Endodermal cell (in vitro differentiated cells): ENCODE measurements at places on chromosomes 7 and 10.

DNA sequence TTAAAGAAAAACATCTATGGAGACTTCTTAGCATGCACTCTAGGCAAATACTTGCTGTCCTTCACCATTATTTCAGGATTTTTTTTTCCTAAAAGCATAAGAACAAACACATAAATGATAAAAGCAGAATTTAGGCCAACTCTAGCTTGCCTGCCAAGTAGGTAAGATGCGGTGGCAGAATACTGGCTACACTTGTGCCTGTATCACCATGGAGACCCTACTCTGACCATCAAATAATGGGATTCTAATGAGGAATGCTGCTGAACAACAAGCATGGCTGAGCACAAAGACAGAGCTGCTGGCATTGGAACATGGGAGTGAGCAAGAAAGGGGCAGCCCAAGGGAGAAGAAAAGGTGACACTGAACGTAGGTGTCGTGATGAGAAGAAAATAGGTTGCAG is 18.5 kb upstream of the TAS2R40 start:
- no peak overlapping the region for H3K4me3 ChIP-seq
- no peaks in the 10 kb centered on the region for H3K27me3 ChIP-seq
- no peak for DNase-seq
- H3K27ac ChIP-seq = no peak overlapping the region

GRCh38 chr7:493661-494251 is 25.9 kb downstream of the PDGFA start:
- DNase-seq = no peak
- H3K4me1 ChIP-seq = peaks cover 3% of the 10 kb centered on the region
- H3K36me3 ChIP-seq = no peaks in the 10 kb centered on the region
- no peak overlapping the region for H3K4me3 ChIP-seq
- H3K27ac ChIP-seq = no peak overlapping the region

DNA sequence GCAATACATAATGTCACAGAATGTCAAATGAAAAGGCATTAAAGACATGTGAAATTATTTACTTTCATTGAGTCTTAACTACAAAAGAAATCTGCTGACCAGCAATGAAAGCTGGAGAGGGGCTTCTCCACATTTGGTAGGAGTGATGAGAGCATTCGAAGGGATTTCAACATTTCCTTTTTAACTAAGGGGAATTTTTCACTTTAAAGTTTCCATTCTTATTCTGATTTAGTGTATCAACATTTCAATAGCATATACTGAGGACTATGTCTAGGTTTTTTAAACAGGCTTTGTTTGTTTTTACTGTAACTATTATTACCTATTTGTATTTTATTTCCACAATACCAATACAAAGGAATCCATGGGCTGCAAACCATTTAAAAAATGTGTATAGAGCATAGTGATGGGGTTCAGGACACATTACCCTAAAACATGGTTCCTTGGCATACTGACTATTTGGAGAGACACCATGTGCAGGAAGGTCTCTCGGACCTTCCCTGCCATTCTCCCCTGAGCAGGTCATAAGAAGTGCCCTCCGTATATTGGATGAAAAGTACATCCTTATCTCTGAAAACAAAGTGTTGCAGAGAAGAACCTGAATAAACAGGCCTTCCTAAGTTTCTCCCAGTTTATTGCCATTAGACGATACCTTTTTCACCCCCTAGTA is 278.7 kb downstream of the DOCK4 start:
- no peak overlapping the region for H3K4me3 ChIP-seq
- no peak overlapping the region for H3K27ac ChIP-seq
- no peaks in the 10 kb centered on the region for H3K36me3 ChIP-seq
- H3K4me1 ChIP-seq = peaks cover 2% of the 10 kb centered on the region

GRCh38 chr7:82694022-82694421 is 250.4 kb upstream of the CACNA2D1 start:
- H3K27ac ChIP-seq = no peak overlapping the region
- H3K27me3 ChIP-seq = no peaks in the 10 kb centered on the region
- DNase-seq = no peak
- no peak overlapping the region for H3K4me3 ChIP-seq
- H3K36me3 ChIP-seq = no peaks in the 10 kb centered on the region

GRCh38 chr7:111942450-111943081 is 263.6 kb downstream of the DOCK4 start:
- DNase-seq = peak; percentile 50
- no peaks in the 10 kb centered on the region for H3K4me1 ChIP-seq
- H3K27ac ChIP-seq = no peak overlapping the region

DNA sequence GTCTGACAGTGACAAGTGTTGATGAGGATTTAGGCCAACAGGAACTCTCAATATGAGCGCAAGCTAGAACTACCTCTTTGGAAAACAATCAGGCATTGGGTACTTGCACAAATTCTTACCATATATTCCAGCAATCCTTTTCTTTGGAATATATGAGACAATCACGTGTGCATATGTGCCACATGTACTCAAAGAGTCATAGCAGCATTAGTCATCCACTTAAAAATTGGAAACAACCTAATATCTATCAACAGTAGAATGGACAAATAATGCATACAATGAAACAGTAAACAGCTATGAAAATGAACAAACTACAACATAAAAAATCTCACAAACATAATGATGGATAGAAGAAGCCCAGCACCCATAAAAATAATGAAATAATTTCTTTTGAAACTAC is 179.7 kb downstream of the GLI3 start:
- H3K4me3 ChIP-seq = no peak overlapping the region
- DNase-seq = no peak
- H3K27ac ChIP-seq = no peak overlapping the region
- H3K36me3 ChIP-seq = no peaks in the 10 kb centered on the region
- no peaks in the 10 kb centered on the region for H3K4me1 ChIP-seq

DNA sequence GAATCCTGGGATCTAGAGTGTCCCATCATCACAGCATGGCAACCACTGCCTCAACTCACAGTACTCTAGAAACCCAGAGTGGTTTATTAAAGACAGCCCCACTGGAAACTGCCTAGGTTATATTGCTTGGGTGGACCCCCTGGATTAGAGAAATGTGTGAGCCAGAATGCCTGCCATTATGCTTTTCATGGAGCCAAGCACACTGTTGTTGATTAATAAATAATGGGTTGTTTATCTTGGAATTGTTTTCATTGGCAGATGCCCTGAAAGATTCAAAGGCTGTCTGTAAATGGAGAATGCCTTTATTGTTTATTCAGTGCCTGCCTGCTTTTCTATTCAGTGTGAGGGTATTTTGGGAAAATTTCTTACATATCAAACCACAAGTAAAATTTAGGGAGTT is 52.1 kb downstream of the GNAI1 start:
- H3K36me3 ChIP-seq = no peaks in the 10 kb centered on the region
- no peaks in the 10 kb centered on the region for H3K4me1 ChIP-seq
- DNase-seq = no peak

DNA sequence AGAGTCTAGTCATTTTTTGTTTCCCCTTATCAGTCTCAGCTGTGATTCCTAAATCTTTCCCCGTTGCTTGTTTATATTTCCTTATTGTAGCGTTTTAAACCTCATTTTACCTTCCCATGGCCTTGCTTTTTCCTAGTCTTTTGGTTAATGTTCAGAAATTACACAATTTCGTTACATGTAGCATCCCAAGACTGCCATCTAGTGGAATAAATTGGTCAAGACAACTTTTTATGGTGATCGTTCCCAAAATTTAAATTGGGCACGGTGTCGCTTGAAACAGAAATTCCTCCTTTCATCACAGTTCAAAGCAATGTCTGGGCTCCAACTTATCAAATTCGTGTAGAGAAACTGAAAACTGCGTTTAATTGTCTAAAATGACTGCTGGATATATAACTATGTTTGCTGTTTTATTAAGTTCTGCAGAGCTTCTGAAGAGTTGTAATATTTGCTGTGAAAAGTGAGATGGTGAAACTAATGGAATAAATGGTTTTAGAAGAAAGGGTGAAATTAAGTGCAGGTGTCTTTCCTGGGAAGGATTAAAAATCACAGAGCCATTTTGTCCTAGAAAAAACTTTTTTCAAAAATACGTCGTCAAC is 370.2 kb downstream of the PHF14 start:
- no peaks in the 10 kb centered on the region for H3K36me3 ChIP-seq
- no peak overlapping the region for H3K4me3 ChIP-seq
- H3K27ac ChIP-seq = no peak overlapping the region
- no peak for DNase-seq

DNA sequence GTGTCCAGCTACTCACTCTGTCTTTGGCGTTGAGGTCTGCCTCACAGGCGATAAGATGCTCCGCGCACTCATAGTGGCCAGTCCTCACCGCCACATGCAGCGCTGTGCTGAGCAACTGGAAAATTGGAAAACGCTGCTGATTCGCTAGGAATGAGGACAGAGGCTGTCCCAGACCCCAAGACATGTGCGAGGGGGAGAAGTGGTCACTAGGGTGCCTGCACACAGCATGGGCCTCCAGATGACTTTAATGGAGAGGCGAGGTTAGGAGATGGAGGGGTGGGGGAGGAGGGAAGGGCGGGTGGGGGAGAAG is 5.2 kb downstream of the ANKRD1 start:
- peaks cover 75% of the 10 kb centered on the region for H3K36me3 ChIP-seq
- no peak overlapping the region for H3K27ac ChIP-seq
- DNase-seq = no peak
- no peak overlapping the region for H3K4me3 ChIP-seq

GRCh38 chr7:102147008-102147407 is 139.7 kb upstream of the SH2B2 start:
- no peak overlapping the region for H3K4me3 ChIP-seq
- no peak overlapping the region for H3K27ac ChIP-seq
- no peak for DNase-seq

GRCh38 chr7:106165337-106165736 is 53.2 kb upstream of the SYPL1 start:
- H3K4me3 ChIP-seq = no peak overlapping the region
- H3K36me3 ChIP-seq = no peaks in the 10 kb centered on the region
- no peaks in the 10 kb centered on the region for H3K27me3 ChIP-seq
- no peak overlapping the region for H3K27ac ChIP-seq
- no peak for DNase-seq

- H3K4me3 ChIP-seq = no peak overlapping the region
- H3K27me3 ChIP-seq = no peaks in the 10 kb centered on the region
Observed at GRCh38 chr7:68977385-68978055, 620.8 kb upstream of the AUTS2 start.

GRCh38 chr10:71069909-71070666 is 142.3 kb upstream of the UNC5B start:
- no peak overlapping the region for H3K4me3 ChIP-seq
- no peaks in the 10 kb centered on the region for H3K4me1 ChIP-seq
- H3K27ac ChIP-seq = no peak overlapping the region
- no peak for DNase-seq
- no peaks in the 10 kb centered on the region for H3K36me3 ChIP-seq

DNA sequence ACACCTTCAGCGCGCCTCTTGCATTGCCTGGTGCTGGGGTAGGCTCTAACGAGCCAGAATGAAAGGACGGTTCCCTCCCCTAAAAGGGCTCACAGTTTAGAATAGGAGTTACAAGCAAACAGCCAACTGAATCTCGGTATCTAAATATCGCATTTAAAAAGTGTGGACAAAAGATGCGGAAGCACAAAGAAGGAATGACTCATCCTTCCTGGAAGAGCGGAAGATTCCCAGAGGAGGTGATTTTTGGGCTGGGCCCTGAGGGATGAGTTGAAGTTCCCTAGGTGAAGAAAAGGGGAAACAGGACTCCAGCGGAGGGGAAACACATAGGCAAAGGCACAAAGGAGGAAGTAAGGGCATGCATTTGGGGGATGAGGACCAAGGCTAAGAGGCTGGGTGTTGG is 29.9 kb downstream of the SRRM3 start:
- no peaks in the 10 kb centered on the region for H3K36me3 ChIP-seq
- no peak overlapping the region for H3K27ac ChIP-seq
- H3K27me3 ChIP-seq = no peaks in the 10 kb centered on the region
- no peak for DNase-seq

GRCh38 chr10:110863361-110863760 is 8.4 kb upstream of the PDCD4 start:
- no peaks in the 10 kb centered on the region for H3K27me3 ChIP-seq
- H3K4me3 ChIP-seq = no peak overlapping the region
- H3K36me3 ChIP-seq = no peaks in the 10 kb centered on the region
- H3K27ac ChIP-seq = no peak overlapping the region
- peaks cover 14% of the 10 kb centered on the region for H3K4me1 ChIP-seq

DNA sequence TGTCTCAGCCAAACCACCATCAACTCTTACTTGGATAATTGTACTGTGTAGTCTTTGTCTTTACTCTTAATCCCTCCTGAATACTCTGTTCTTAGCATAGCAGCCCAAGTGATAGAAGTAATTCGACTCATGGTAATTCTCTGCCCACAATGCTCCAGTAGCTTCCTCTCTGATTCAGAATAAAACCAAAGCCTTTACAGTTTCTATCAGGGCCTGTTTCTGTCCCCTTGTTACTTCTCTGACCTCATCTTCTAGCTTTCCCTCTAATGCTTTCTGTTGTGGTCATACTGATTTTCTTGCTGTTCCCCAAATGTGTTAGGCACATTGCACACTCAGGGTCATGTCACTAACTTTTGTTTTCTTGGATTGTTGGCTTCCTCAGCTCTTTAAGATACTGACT is 8.0 kb downstream of the ZNF518A start:
- no peak overlapping the region for H3K27ac ChIP-seq
- no peaks in the 10 kb centered on the region for H3K27me3 ChIP-seq
- no peak overlapping the region for H3K4me3 ChIP-seq
- no peaks in the 10 kb centered on the region for H3K4me1 ChIP-seq
- H3K36me3 ChIP-seq = peaks cover 80% of the 10 kb centered on the region
- DNase-seq = no peak

GRCh38 chr10:8013006-8013405 is 41.5 kb upstream of the GATA3 start:
- DNase-seq = no peak
- no peak overlapping the region for H3K4me3 ChIP-seq
- peaks cover 12% of the 10 kb centered on the region for H3K36me3 ChIP-seq
- H3K27ac ChIP-seq = no peak overlapping the region

GRCh38 chr10:33224251-33224965 is 110.1 kb downstream of the NRP1 start:
- DNase-seq = no peak
- peaks cover 22% of the 10 kb centered on the region for H3K4me1 ChIP-seq
- peaks cover 74% of the 10 kb centered on the region for H3K36me3 ChIP-seq
- no peaks in the 10 kb centered on the region for H3K27me3 ChIP-seq
- no peak overlapping the region for H3K27ac ChIP-seq
- H3K4me3 ChIP-seq = no peak overlapping the region

DNA sequence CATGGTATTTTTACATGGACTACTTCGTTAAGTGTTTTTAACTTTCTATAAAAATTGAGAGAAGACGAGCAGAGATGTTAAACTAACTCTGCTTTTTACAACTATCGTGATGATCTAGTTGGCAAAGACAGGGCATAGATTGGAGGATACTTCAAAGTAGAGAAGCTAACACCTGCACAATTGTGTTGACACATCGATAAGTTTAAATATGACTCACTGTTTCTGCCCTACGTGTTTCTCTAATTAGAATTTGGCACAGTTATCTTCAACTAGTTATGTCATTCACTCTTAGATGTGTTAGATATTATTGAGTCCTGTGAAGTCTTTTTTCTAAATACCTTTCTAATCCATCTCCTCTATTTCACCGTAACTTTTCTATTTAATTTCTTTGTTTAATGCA is 68.5 kb upstream of the FERD3L start:
- H3K4me1 ChIP-seq = no peaks in the 10 kb centered on the region
- H3K4me3 ChIP-seq = no peak overlapping the region
